ENCODE measurements at places on chromosomes 4 and X. TPM values are rescaled to one million over a fixed set of nuclear protein-coding genes. Genes with fewer than 3 reads are reported as not detected.

DNA sequence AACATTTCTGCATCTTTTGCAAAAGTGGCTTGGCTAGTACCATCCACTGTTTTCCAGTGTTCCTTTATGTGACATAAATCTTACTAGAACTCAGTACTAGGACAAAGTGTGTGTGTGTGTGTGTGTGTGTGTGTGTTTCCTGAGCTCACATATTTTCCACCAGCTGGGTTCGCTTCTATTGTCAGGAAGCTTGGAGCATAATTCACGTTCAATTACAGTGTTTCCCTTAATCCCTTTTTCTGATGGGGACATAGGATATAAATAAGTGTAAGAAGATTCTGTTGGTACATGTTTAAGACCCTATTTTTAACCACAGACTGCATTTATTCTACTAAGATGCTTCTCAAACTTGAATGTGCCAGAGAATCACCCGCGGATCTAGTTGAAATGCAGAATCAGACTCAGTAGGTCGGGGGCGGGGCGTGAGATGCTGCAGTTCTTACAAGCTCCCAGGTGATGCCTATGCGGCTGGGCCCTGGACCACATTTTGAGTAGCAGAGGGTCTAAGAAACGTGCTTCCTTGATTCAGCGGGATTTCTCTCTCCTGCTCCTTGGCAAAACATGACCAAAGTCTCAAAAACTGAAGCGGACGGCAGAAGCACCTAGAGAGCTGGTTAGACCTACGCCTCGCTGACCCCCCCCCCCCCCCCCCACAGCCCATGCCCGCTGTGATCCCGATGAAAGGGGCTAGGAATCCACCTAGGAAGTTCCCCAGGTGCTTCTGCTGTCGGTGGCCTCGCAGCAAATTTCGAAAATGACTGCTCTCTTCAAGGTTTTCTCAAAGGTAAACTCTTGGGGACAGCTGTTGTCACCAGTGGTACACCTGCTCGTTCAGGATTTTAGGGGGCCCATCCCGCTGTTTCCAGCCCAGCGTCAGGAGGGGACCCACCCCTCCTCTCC is 797 bp downstream of the CD99L2 start:
- peak; percentile 31 for DNase-seq

GRCh38 chr4:123866796-123867195 is 470.2 kb downstream of the SPRY1 start:
- no peak for DNase-seq

The GAGE1 gene
- total RNA-seq: 0.72 TPM

DNA sequence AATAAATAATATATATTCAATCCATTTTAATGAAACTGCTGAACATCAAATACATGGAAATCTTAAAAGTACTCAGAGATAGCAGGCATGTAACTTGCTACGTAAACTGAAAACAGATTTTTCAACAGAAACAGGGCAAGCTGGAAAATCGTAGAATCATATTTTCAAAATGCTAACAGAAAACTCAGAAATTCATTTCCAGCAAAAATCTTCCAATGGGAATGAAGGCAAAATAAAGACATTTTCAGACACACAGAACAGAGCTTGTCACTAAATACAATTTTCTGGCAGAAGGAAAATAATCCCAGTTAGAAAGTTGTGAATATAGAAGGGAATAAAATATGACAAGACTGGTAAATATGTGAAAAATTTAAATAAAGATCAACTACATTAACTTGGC is 419.9 kb upstream of the ZFP42 start:
- DNase-seq: no peak
